ENCODE measurements at places on chromosomes 7 and 10. TPM values are rescaled to one million over a fixed set of nuclear protein-coding genes. Genes with fewer than 3 reads are reported as not detected.

RAPGEF5 gene
- total RNA-seq: 0.63 TPM

CALCR gene
- total RNA-seq: not detected

MRLN gene
- not detected for total RNA-seq

CFAP58 gene
- total RNA-seq: 0.10 TPM

SGCE gene
- total RNA-seq: 4.6 TPM

NPY4R2 gene
- total RNA-seq: not detected
